Natural killer cell (primary cell): ENCODE measurements at places on chromosomes 12 and 14. TPM values are rescaled to one million over a fixed set of nuclear protein-coding genes. Genes with fewer than 3 reads are reported as not detected.

GRCh38 chr14:103312006-103312635 lies 21.9 kb upstream of the EIF5 start:
- no peak for DNase-seq

Gene TARBP2
- total RNA-seq = 35.1 TPM

DNA sequence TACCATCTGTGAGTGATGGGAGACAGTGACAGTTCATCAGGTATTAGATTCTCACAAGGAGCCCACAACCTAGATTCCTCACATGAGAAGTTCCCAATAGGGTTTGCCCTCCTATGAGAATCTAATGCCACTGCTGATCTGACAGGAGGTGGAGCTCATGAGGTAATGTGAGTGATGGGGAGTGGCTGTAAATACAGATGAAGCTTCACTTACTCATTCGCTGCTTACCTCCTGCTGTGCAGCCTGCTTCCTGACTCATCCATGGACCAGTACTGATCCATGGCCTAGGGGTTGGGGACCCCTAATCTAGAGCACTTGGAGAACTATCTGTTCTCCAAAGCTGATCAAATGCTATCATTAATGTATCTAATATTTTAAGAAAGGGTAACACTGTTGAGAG lies 17.7 kb downstream of the CLEC2D start:
- no peak for DNase-seq

- DNase-seq = no peak
These were observed 10.2 kb upstream of the GPX2 start for GRCh38 chr14:64952598-64953309.

DNA sequence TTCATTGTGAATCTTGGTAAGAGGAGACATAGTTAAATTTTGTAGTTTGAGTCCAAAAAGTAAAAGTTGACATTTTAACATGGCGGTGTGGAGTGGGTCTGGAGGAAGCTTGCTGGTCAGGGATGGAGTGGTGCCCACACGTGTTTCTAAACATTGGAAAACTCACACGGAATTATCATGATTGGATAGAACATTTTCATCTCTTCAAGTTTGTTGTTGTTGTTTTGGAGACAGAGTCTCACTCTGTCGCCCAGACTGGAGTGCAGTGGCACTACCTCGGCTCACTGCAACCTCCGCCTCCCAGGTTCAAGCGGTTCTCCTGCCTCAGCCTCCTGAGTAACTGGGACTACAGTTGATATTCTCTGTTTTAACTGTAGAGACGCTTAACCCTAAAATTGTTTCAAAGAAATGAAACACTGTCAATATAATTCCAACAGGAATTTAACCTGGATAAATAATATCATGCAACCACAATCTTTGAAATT lies 502 bp upstream of the MBIP start:
- DNase-seq = no peak

- no peak for DNase-seq
These were observed 353.0 kb downstream of the CCDC91 start for GRCh38 chr12:28543021-28543890.

Gene LALBA
- not detected for total RNA-seq

GRCh38 chr14:98189062-98189461 lies 1082.9 kb downstream of the BCL11B start:
- no peak for DNase-seq

DNA sequence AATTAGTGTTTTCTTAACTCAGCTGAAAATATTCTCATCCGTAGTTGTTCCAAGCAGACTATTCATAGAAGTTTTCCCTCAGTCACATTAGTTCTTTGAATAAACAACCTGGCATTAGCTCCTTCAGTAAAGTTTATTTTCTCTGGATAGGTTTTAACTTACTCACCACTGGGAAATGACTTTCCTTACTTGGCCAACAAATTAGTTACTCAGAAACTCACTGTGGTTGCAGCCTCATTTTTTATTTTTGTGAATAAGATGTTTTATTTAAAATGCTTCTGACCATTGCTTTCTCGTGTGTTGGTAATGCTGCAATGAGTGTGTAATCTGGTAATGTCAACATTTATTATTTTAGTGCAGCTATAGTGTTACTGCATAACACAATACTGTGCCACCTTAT lies 74.9 kb downstream of the NOVA1 start:
- no peak for DNase-seq

DNA sequence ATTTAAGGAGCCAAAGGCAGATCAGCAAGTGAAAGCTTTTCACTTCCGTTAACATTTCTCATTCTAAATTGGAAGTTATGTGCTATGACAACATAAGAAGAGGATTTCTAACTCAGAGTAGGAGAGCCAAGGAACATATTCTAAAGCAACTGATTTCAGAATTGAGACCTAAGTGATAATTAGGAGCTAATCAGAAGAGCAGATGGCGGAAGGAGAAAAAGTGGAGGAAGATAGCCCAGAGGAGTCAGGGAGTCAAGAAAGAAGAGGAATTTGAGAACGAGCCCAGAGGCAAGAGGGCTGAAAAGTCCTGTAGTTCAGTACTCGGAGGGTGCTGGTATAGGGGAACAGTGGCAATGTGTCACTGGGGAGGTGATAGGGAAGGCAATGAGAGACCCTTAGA lies 162.4 kb downstream of the CNTN1 start:
- DNase-seq = no peak

Gene CELA1
- total RNA-seq = not detected

Gene HOTAIR
- not detected for total RNA-seq

Gene LRRC10
- total RNA-seq = not detected

GRCh38 chr12:1034243-1034642 lies 43.2 kb downstream of the ERC1 start:
- no peak for DNase-seq

Gene RND1
- total RNA-seq = 1.7 TPM

GRCh38 chr14:24399999-24400718 lies 1.4 kb downstream of the NYNRIN start:
- DNase-seq = no peak

- DNase-seq = no peak
These were observed 228.6 kb downstream of the DPF3 start for GRCh38 chr14:72665259-72665658.

Gene FGF23
- not detected for total RNA-seq

DNA sequence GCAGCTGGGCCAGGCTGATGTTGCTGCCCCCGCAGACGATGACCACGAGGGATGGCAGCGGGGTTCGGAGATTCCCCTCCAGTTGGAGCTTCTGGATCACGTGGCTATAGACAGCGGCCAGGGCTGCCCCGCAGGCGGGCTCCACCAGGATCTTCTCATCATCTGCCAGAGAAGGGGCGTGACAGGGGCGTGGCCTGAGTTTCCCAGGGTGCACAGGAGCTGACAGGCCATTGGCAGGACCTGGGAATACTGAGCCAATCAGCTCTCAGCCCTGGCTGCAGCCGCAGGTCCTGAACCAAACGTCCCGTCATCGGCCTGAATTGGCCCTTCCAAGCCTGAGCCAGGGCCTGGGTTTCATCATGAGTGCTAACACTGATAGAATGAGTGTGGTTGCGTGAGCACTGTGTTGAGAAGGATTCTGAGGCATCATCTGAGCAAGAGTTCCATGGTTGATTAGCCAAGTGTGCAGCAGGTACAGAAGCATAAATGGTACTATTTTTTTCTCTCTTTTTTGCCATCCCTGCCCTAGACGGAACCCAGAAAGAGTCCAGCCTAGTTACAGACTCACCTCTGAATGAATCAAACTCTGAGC lies 10.6 kb downstream of the SDS start:
- no peak for DNase-seq

GRCh38 chr12:127670294-127670693 lies 596.7 kb upstream of the TMEM132C start:
- DNase-seq = no peak

DNA sequence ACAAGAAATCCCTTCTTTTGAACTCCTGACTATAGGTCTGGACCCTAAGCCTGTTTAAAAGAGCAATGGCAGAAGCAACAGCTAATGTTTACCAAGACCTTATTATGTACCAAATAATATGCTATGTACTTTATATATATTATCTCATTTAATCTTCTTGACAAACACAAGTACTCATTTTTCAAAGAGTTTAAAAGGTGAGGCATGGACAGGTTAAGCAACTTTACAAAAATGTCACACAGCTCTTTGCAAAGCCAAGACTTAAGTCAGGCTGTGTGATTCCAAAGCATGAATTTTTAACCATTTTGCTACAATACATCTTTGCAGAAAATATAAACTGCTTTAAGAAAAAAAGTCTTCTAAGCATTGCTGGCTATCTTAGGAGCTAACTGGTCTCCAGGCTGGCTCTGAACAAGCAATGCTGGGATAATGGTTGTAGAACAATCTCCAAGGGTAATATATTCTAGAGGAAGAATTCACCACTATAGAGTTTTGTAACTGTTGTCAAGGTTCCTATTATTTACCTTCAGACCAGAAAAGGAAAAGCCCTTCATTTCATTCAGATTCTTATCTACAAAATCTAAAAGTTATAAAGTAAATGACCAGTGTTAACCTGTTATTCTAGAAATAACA lies 22.1 kb downstream of the SYNJ2BP start:
- DNase-seq = no peak

DNA sequence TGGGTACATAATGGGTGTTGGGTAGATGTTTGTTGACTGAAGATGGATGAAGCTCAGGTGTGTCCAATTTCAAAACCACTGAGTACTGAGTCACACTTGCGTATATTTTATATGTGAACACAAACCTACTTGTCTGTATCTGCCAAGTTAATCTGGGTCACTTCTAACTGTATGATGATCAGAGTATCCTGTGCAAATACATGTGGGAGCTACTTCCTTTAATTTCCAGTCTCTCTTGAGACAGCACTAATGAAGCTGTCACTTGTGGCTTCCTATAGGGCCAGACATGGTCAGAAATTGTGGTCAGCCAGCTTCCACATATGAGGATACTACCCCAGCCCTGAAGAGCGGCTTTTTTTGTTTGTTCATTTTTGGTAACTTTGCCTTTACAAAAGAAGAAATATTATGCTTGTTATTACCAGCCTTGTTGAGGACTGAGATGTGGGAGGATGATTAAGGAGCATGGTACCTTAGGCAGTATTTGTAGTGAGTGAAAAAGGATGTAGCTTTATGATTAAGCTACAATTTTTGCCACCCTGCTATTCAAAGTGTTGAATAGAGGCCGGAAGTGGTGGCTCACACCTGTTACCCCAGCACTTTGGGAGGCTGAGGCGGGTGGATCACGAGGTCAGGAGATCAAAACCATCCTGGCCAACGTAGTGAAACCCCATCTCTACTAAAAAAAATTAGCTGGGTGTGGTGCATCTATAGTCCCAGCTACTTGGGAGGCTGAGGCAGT lies 32.4 kb downstream of the PLXNC1 start:
- peak; percentile 56 for DNase-seq

DNA sequence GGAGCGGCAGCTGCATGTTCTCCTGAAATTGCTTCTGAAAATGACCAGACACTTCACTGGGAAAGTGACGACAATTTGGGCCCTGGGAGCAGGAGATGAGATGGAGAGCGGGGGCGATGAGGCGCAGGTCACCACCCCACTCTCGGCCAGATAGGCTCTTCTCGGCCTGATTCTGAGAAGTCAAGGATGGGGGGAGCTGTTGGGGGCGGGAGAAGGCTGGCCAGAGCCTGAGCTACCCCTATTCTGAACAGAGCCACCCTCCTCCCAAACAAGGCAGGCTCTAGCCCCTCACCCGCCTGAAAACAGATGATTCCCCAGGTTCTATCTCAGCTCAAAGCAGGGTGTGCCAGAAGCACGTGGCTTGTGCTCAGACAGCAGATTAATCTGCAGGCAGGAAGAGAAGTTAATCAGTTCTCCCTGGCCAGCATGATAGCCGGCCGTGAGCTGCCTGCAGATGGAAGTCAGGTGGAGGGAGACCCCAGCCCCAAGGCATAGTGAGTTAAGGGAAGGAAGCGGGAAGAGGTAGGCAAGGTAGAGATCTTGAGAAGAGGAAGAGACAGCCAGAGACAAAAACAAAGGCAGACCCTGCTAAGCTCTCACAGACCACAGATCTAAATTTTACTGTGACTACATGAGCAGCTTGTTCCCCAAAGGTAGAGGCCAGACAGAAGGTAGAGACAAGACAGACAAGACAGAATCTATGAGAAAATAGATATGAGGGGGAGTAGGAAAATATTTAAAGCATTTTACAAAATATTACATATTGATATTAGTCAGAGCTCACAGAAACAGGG lies 10.9 kb upstream of the TAC3 start:
- no peak for DNase-seq

Gene TECPR2
- total RNA-seq = 18.6 TPM

Gene MANSC1
- 0.63 TPM for total RNA-seq

GRCh38 chr14:36619131-36619530 lies 36.7 kb upstream of the NKX2-8 start:
- no peak for DNase-seq

DNA sequence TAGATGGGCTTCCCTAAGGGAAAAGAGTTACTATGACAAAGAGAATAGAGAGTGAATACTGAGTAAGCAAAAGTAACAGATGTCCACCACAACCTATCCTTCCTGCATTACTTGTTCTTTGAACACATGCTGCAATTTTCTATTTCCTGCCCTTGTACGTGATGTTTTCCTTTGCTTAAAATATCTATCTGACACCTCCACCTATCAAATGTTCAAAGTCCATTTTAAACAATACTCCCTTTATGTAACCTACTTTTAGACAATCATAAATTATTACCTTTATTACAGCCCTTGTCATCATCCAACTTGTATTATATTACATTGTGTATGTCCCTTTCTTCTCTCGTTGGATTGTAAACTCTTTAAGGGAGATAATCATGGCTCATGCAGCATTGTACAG lies 147.2 kb upstream of the DYRK2 start:
- DNase-seq = no peak

DNA sequence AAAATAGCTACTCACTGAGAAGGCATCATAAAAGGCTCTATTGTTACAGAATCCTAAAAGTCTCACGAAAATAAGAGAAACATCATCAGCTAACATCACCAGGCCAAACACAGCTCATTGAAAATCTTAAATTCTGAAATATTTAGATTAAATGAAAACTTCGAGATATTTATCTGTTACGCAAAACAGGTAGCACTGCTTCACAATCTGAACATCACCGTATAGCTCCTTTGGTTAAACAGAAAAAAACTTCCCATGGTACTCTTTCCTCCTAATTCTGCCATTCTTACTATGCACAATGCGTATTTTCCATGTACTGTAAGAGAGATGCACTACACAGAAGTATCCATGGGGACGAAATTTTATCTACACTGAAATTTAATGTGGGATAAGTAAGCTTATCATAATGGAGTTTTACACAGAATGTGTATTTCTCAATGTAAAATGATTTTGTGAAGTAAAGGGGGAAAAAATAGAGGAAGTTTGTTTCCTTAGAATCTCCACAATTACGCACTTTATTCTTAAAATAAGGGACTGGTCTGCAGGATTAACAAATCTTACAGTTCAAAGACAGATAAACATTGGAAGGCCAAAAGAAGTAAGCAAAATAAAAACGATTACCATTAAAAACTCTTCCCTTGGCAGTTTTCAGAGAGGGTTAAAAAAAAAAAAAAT lies 1.9 kb downstream of the SGPP1 start:
- no peak for DNase-seq

- no peak for DNase-seq
These were observed 7.1 kb downstream of the CNPY2 start for GRCh38 chr12:56308714-56309113.

GRCh38 chr14:75049731-75050201 lies 1.5 kb downstream of the MLH3 start:
- no peak for DNase-seq

Gene PRB2
- not detected for total RNA-seq

Gene MAP3K9
- 7.9 TPM for total RNA-seq

Gene CCDC177
- not detected for total RNA-seq

Gene RNU4-1
- total RNA-seq = 768 TPM

Gene SIX4
- not detected for total RNA-seq
